Lung (tissue), 17 donors: ENCODE measurements at places on chromosomes 13 and 19. TPM values are rescaled to one million over a fixed set of nuclear protein-coding genes. Genes with fewer than 3 reads are reported as not detected.

KXD1 gene
- 85.9 TPM for total RNA-seq

ZNF541 gene
- 0.52 TPM for total RNA-seq

UTP14C gene
- total RNA-seq: 14.8 TPM

ARL11 gene
- total RNA-seq: 5.8 TPM

RXFP2 gene
- not detected for total RNA-seq

NRTN gene
- total RNA-seq: 3.3 TPM

TUBA3C gene
- not detected for total RNA-seq

KLC3 gene
- total RNA-seq: 1.1 TPM

SIGLEC5 gene
- total RNA-seq: 1.6 TPM

CEBPA gene
- 71.0 TPM for total RNA-seq

NOVA2 gene
- total RNA-seq: 2.9 TPM

ZNF571 gene
- total RNA-seq: 3.1 TPM

- DNase-seq: no peak
Observed at GRCh38 chr13:48961379-48961778, 14.3 kb upstream of the FNDC3A start.

- DNase-seq: no peak
Observed at GRCh38 chr19:5102520-5102919, 133.6 kb downstream of the KDM4B start.

GRCh38 chr19:46713781-46714443 lies 3.0 kb downstream of the PRKD2 start:
- peak; percentile 96 for DNase-seq

GRCh38 chr13:113740286-113740556 lies 18.8 kb upstream of the TMEM255B start:
- DNase-seq: no peak

- DNase-seq: peak; percentile 61
Observed at GRCh38 chr19:42143341-42144234, 11.3 kb upstream of the POU2F2 start.

DNA sequence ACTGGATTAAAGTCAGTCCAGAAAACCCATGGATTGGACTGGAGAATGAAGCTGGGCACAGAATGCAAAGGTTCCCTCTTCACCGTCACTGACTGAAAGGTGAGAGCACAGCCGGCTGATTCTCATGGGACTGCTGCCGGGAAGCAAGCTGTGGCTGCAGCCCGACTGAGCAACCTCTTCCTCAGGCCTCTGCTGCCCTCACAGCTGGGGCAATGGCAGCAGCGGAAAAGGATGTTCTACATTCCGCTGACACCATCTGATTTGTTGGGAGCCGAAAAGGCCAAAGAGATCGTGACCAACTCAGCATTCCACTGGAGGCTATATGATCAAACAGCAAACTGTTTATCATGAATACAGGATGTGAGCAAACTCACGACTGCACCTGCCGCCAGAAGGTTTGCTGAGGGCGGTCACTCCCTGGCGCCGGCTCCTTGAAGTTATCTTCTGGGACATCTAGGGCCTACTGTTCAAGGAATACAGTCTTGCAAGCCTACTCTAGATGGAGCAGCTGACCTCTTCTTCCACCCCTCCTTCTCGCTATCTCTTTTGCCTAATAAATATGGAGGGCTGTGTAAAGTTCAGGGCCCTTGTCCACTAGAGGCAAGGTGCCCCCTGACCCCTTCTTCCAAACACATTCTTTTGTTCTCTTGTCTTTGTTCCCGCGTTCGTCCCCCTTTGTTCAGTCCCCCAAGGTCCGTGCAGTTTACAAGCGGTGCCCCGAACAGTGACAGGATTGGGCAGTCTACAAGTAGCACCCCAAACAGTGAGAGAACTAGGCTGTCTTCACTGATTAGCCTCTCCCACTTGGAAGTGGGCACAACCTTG lies 19.6 kb upstream of the SIGLEC6 start:
- no peak for DNase-seq

GRCh38 chr13:103022336-103022735 lies 43.9 kb downstream of the SLC10A2 start:
- DNase-seq: no peak

GRCh38 chr13:74168263-74168675 lies 34.1 kb upstream of the KLF12 start:
- no peak for DNase-seq

DNA sequence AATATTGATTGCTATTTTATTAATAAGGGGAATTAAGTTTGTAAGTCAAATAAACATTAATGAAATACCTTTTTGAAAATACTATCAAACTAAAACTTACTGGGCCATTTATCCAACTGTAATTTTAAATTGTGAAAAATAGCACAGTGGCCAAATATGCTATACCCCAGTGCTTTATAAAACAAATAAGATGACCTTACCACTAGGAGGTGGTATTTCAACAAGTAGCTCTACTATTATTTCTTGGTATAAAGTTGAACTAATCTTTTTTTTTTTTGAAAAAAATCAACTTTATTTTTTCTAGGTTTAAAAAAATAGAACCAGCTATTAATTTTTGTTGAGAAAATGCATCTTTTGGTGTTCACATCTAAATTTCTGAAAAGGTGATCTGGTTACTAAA lies 14.7 kb downstream of the LACC1 start:
- no peak for DNase-seq

DNA sequence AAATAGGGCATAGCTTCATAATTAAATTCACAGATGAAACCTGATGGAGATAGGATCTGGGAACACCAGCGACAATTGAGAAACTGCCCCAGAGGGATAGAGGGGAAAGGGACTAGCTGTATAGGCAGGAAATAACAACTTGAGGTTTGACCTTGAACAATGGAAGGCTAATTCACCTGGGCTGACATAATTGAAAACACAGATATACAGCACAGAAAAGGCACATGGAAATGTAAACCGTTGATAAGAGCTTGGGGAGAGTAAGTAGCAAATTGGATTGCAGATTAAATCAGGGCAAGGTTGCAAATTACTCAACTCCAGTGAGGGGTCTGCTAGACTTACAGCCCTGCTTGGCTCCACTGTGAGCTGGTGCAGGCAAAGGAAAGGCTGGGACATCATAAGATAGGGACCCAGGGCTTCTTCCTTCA lies 246.7 kb downstream of the DLEU7 start:
- DNase-seq: no peak

DNA sequence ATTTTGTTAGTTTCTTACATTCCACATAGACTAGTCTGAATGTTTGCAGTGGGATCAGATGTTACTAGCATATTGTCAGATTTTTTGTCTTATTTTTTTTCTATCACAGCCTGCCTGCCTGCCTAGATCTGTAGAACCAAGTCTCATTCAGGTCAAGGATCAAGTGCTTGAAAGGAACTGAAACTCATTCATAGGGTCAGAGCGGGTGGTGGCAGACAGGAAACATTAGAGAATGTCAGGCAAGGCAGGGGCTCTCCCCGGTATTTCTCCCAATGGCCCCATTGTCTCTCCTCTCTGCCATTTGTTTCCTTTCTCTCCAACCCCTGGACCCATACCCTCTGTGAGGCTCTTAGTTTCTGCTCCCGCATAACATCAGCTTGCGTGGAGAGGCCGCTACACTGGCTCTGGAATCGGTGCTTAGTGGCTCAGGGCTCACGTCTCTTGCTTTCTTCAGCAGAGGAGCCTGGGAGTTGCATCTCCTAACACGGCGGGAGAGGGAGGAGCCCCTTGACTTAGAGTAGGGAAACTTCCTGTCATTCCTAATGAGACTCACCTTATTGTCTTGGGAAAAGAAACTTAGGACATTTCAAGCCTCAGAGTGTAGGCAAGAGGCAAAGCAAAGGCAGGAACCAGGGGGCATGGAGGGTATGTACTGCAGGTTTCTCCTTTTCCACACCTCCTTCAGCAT lies 35.6 kb upstream of the SPATA13 start:
- DNase-seq: no peak

- DNase-seq: no peak
Observed at GRCh38 chr19:42249149-42249750, 5.7 kb downstream of the ERF start.

DNA sequence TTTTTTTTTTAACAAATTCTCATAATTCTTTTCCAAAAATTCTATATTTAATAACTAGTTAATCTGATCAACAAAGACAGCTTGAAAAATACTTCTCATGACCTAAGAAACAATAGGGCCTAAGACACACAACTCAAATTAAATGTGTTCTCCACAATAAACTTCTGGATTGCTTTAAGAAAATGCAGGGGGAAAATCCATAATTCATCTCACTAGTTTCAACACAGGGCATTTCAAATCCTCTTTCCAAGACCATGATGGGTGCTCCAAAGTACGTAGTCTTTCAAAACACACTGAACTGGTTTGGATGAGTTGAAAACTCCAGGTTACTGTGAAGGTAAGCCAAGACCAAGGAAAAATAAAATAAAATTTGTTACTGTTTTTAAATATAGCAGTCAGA lies 62.6 kb downstream of the DCLK1 start:
- no peak for DNase-seq

GRCh38 chr13:73369095-73369494 lies 310.3 kb downstream of the KLF5 start:
- DNase-seq: no peak

GRCh38 chr19:8544168-8544567 lies 30.2 kb upstream of the ZNF414 start:
- no peak for DNase-seq

GRCh38 chr19:29044037-29044436 lies 168.9 kb downstream of the UQCRFS1 start:
- DNase-seq: no peak

GRCh38 chr19:34475026-34475974 lies 6.3 kb upstream of the WTIP start:
- DNase-seq: no peak

GRCh38 chr13:28421676-28422410 lies 73.1 kb downstream of the FLT1 start:
- no peak for DNase-seq

DNA sequence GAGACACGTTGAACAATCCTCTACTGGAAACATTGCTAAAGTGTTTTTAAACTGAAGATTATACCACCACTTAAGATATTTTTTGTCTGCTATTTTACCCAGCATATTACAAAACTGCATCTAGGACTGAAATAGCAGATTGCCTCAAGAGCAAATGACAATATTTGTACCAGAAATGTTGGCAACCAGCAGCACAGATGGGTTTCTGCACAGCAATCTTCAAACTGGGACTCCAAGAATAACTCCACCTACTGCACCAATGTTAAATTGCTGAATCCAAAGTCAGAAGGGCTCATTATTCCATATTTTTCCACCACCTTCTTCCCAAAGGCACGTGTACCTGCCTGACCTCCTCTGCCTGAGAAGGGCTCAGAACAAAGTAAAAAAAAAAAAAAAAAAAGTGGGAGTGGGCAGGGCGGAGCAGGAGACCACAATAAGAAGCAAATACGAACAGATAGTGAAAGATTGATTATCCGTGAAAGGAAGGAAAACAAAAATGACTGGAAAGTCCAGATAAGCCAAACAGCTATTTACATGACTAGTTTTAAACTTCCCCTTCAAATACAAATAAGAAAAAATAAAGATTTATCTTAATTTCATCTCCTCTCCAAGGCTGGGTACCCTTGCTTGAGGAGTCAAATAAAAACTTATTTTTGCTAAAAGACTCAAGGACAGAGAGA lies 79.4 kb downstream of the FOXO1 start:
- peak; percentile 53 for DNase-seq

DNA sequence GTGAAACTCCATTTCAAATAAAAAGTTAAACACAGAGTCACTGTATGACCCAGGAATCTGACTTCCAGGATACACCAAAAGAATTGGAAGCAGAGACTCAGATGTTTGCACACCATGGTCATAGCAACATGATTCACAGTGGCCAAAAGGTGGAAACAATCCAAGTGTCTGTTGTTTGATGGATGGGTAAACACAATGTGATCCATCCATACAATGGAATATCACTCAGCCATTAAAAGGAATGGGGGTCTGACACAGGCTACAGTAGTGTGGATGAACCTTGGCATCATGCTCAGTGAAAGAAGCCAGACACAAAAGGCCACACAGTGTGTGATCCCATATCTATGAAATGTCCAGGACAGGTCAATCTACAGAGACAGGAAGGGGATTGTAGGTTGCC lies 174.3 kb downstream of the PTPRS start:
- no peak for DNase-seq

DNA sequence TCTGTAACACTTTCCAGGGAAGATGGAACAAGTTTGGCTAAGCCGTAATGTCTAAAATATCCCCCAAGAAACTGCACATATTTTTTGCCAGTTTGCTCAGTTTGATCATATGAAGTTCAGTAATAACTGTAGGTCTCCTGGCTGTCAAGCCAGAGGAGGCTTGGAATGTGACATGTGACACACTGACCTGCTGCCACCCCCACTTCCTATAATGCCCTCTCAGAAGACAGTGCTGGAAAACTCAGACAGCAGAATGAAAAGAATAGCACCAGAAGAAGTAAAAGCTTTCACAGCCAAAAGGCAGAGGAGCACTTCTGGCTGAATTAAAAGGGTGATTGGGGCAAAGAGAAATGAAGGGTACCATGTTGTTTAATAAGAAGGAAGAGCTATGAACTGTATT lies 67.4 kb upstream of the UBAC2 start:
- DNase-seq: no peak

DNA sequence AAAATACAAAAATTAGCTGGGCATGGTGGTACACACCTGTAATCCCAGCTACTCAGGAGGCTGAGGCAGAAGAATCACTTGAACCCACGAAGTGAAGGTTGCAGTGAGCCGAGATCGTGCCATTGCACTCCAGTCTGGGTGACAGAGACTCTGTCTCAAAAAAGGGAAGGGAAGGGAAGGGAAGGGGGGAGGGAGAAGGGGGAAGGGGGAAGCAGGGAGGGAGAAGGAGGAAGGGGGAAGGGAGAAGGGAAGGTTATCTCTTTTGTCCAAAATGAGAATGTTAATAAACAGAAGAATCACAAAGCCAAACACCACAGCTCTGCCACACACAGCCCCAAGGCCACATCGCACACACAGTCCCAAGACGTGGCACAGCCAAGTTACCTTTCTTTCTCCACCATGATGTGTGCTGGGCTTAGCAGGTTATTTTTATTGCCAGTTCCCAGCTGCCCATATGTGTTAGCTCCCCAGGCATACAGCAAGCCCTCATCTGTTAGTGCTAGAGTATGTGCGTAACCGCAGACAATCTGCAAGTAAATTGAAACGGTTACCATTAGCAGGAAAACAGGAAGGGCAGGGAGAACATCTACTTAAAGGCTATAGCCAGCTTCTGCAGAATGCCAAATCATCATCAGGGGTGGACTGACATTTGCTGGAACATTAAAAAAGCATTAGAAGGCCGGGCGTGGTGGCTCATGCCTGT lies 34.3 kb downstream of the RCBTB1 start:
- DNase-seq: no peak

DNA sequence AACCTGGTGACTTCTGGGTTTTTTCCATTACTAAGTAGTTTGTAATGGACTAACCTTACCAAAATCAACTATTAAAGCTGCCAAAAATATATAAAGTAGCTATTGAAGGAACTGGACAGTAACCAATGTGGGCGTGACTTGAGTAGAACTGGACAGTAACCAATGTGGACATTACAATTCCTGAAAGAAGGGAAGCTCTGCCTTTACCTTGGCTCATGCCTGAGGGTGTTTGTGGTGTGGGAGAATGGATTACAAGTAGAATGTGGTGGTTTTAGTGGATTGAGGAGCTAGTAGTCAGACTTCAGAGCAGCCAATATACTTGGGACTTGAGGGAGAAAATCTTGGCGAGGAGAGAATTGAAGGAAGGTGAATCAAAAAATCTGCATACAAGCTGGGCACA lies 17.5 kb downstream of the LRRC63 start:
- DNase-seq: no peak
